Stimulated activated CD4-positive, alpha-beta T cell treated with anti-CD3 and anti-CD28 coated beads, Interleukin-15, amount 100 ng/mL, for 1 hour (primary cell): ENCODE measurements at places on chromosomes 12 and 14.

DNA sequence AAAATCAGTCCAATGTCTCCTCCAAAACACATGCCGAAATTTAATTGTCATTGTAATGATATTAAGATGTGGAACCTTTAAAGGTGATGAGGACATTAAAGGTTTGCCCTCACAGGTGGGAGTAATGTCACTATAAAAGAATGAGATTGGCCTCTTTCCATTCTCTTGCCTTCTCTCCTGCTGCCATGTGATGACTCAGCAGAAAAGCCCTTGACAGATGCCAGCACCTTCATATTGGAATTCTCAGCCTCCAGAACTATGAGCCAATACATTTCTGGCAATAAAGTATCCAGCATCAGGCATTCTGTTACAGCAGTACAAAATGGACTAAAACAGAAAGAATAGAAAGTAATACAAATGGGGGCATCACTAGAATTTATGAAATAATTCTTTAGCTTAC, 609.7 kb downstream of the SLC16A7 start:
- DNase-seq = no peak

GRCh38 chr12:131729254-131729955, 18.5 kb downstream of the SFSWAP start:
- no peak for DNase-seq

- no peak for DNase-seq
Observed at GRCh38 chr14:53127832-53128231, 25.3 kb downstream of the DDHD1 start.

DNA sequence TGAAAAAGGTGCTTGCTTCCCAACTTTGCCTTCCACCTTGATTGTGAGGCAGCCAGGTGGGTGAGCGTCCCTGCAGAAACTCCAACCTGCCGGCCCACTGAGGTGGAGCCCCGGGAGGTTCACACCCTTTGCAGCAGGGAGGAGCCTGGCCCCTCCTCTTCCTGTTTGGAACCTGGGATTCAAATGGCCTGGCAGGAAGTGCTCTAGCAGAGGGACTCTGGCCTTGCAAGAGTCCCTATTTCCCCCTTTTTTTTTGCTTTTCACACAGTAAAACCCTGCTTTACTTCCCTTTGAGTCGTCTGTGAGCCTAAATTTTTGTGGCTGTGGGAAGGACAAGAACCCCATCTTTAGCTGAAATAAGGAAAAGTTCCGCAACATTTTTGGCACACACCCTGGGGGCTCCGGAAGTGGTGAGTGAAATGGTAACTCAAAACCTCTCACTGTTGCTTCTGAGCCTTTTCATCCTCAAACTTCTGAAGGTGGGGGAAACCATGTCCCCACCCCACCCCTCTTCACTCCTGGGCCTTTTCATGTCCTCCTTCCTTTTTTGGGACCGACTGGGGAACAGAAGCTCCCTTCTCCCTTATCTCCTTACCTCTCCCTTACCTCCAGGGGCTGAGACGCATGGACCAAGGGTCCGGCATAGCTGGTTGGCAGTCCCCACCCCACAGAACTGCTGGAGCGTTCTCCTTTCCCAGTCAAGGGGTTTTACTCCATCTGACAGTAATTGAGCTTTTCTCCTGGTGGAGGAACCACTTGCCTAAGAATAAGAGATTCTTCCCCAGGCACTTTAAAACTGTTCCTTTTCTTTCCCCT, 102.0 kb downstream of the KCNMB4 start:
- no peak for DNase-seq

- no peak for DNase-seq
Observed at GRCh38 chr14:83485591-83485990, 1951.9 kb upstream of the SEL1L start.

GRCh38 chr14:39576258-39576657, 144.0 kb upstream of the FBXO33 start:
- DNase-seq = no peak
